ENCODE measurements at places on chromosomes 5 and 9. TPM values are rescaled to one million over a fixed set of nuclear protein-coding genes. Genes with fewer than 3 reads are reported as not detected.

The C7 gene
- total RNA-seq, result 1.0 TPM

The FOXD4L3 gene
- total RNA-seq, result not detected

The HMMR gene
- total RNA-seq, result 78.3 TPM

The EMB gene
- total RNA-seq, result 21.6 TPM

The AK1 gene
- 73.4 TPM for total RNA-seq

The SHROOM1 gene
- total RNA-seq, result 8.2 TPM

The GBGT1 gene
- 13.9 TPM for total RNA-seq

- no peak for DNase-seq
Measured at GRCh38 chr5:164224772-164225171, 719.4 kb downstream of the MAT2B start.

DNA sequence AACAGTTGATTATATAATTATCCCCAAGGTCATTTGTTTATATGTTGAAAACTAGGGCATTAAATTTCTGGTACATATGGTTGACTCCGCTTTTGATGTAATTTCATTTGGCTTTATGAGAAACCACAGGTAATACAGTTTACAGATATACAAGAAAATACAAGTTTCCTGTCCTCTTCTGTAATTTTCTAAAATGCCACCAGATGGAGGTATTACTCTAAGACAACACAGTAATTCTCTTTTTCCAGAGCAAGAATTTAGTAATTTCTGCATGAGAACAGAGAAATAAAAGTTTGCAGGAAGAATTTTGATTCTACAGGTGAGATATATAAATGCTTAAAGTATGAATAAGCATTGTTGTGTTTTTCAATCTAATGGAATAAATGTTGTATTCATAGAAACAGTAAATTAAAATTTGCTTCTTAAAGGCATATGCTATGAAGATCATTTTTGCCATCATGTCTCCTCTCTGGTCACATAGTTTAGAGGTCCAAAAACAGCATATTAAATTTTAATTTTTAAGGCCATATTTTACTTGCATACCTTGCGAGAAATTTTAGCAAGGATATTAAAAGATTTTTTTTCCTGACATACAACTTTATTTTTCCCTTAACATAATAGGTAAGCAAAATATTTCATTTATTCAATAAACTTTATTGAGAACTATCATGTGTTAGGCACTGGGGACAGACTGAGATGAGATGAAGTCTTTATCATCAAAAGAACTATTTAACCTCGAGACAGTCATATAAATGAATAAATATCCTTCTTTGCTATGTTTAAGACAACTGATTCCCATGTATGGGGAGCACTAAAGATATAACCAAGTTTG is 22.7 kb downstream of the CHD1 start:
- peak; percentile 7 for DNase-seq

DNA sequence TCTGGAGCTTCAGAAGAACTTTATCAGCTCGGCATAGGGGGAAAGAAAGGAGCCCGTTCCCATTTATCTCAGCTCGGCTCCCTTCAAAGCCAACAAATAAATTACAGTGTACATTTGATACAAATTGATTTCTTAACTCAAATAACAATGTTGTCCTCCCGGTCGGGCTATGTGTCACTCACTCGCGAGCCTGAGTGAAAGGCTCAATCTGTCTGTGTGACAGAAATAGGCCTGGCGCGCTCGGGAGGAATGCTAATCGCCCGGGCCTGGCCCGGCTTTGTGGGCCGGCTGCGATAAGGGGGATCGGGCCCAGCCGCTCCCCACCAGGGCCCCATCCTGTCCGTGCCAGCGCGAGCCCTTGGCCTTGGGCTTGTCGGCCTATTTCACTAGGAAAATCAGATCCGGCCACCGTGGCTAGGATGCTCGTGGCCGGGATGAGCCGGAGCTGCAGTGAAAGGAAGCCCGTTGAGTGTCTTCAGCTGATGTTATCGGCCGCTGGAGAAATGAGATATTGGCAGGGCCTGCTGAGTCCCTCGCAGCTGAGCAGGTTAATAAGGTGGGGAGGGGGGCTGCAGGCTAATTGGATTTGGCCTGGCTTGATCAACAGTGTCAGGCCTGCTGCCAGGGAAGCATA is 258.7 kb downstream of the IRX1 start:
- no peak for DNase-seq

- no peak for DNase-seq
Measured at GRCh38 chr5:134594336-134594735, 38.3 kb downstream of the SAR1B start.

GRCh38 chr5:142013734-142014521 is 1.1 kb upstream of the GNPDA1 start:
- DNase-seq, result peak; percentile 36

GRCh38 chr9:134485653-134486052 is 155.9 kb upstream of the COL5A1 start:
- no peak for DNase-seq

DNA sequence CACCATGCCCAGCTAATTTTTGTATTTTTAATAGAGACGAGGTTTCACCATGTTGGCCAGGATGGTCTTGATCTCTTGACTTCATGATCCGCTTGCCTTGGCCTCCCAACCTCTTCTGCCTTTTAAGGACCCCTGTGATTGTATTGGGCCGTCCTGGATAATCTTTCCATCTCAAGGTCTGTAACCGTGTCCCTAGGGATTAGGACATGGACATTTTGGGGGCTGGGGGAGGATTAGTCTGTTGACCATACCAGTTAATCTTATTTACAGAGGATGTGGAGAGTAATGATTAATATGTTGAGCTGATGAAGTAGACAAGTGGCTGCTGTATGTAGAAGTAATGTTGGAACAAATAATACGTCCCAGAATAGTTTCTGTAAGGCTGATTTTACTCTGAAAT is 23.1 kb downstream of the LNPEP start:
- no peak for DNase-seq

GRCh38 chr5:116695681-116696080 is 121.1 kb upstream of the SEMA6A start:
- DNase-seq, result no peak

DNA sequence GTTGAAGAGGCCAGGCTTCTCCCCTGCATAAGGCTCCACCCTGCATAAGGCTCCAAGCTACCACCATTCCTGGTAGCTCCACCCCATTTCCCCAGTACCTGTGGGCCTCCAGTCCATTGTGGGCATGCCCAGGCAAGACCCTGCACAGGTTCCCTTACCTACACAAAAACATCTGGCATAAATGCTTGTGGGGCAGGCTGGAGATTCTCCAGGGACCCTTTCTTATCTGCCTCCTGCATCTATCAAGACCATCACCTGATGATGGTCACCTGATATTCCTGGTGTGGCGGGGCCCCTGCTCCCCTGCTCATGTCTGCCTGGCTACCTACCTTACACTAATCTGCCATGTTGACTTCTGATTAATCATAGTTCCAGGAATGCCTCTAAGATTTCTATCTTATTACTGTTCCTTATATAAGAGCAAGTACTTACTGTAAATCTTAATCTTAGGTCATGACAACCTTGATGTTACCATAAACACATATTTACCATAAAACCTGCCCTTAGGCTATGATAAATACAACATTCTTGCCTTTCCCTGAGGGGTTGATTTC is 41.0 kb downstream of the FGD3 start:
- DNase-seq, result no peak

GRCh38 chr5:89450149-89450538 is 567.2 kb upstream of the MEF2C start:
- DNase-seq, result no peak

- no peak for DNase-seq
Measured at GRCh38 chr5:76664079-76664478, 40.9 kb upstream of the F2RL2 start.

DNA sequence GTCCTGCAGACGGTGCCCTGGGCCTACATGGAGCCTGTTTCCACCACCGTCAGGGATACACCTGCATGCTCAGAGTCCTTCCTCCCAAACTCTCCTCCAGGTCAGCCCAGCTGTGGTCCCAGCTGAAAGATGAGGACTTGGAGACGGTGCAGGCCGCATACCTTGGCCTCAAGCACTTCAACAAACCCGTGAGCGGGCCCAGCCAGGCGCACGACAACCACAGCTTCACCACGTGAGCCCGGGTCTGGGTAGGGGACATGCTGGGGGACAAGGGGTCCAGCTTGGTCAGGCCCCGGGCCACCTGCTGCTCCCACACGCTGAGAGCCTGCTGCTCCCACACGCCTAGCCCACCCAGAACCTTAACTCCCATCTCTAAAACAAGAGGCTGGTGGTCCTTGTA is 16.6 kb upstream of the CARD19 start:
- no peak for DNase-seq

GRCh38 chr9:90455316-90455715 is 187.3 kb downstream of the DIRAS2 start:
- no peak for DNase-seq

GRCh38 chr5:120304663-120305062 is 159.4 kb upstream of the PRR16 start:
- peak; percentile 27 for DNase-seq

DNA sequence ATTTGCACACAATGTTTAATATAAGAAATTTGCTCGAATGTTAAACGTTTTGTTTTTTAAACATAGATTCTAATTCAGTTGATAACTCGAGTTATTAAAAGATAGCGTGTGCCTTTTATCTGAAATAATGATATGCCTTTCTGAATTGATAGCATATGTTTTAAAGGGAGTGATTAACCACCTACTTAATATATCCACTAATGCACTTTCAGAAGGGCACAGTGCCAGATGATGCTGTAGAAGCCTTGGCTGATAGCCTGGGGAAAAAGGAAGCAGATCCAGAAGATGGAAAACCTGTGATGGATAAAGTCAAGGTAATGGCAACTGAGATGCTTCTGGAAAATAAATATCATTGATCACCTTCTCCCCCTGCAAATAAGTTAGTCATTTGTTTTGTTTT is 53.9 kb downstream of the ERAP1 start:
- no peak for DNase-seq

- no peak for DNase-seq
Measured at GRCh38 chr5:76874088-76874581, 24.3 kb downstream of the S100Z start.

- no peak for DNase-seq
Measured at GRCh38 chr5:167708449-167708848, 583.0 kb upstream of the WWC1 start.

GRCh38 chr9:121322737-121323448 is 47.2 kb downstream of the STOM start:
- DNase-seq, result no peak

- DNase-seq, result no peak
Measured at GRCh38 chr9:123725389-123725788, 204.5 kb downstream of the DENND1A start.
